ENCODE measurements at places on chromosomes 7 and 10.

DNA sequence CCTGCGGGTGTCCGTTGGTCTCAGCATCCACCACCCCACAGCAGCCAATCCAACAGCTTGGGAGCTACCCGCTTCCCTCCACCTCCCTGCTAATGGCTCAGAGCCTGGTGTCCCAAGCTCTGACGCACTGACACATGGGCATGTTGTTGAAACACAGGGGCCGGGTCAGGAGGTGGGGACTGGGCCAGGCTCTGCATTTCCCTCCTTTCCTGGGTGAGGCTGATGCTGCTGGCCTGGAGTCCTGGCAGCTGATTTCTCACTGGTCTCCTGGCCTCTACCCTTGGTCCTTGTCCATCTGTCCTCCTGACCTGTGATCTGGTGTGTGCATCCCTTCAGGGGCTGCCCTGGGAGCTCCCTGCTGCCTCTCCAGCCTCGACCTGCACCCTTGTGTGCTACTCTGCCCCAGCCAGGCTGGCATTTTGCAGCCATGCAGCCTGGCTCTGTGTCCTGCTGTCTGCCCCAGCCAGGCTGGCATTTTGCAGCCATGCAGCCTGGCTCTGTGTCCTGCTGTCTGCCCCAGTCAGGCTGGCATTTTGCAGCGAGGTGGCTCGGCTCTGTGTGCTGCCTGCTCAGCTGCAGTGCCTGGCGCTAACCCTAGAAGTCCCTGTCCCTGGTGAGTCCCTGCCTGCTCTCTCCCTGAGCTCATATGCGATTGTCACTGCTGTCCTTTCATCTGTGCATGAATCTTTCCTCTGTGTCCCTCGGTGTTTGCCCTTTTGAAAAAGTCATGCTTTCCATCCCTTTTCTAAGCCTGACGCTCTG lies 14.0 kb downstream of the AMZ1 start:
- peak; percentile 50 for DNase-seq

DNA sequence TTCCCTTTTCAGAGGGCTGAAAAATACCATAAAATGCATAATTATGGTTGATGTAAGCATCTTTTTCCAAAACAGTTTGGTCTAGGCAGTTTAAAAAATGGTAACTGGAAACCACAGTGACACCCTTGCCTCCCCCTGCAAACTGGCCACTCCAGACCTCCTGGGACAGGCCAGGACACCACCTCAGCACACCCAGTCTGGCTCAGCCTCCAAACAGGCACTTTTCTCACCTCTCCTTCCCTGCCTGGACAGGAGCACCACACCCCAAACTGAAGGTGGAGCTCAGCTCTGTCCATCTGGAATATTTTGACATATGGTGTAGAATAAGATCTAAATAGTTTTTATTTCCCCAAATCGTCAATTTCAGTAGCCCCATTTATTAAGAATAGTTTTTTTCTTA lies 78.5 kb downstream of the CDK14 start:
- no peak for DNase-seq

GRCh38 chr10:102230861-102231356 lies 4.8 kb downstream of the ELOVL3 start:
- DNase-seq: no peak

- DNase-seq: no peak
Measured at GRCh38 chr10:239109-239508, 103.9 kb downstream of the ZMYND11 start.

DNA sequence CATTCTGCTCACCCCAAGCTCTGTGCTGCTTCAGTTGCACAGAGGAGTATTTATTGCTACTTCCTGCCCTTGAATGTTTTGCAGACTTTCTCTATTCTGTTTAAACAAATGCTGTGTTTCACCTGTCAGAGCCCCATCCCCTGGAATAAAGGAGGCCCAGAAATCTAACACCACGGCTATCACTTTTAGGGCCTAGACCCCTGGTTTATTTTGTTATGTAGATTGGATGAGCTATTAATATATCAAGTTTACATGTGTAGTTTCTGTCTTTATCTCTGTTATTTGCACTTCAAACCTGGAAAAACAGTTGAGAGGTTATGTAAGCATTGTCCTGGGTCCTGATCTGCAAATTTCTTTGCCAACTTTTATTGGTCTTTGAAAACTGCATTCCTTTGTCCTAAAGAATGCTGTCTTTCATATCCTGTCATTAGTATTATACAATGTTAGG lies 630.1 kb downstream of the PARD3 start:
- no peak for DNase-seq

- no peak for DNase-seq
Measured at GRCh38 chr10:71233482-71233892, 21.1 kb downstream of the UNC5B start.

DNA sequence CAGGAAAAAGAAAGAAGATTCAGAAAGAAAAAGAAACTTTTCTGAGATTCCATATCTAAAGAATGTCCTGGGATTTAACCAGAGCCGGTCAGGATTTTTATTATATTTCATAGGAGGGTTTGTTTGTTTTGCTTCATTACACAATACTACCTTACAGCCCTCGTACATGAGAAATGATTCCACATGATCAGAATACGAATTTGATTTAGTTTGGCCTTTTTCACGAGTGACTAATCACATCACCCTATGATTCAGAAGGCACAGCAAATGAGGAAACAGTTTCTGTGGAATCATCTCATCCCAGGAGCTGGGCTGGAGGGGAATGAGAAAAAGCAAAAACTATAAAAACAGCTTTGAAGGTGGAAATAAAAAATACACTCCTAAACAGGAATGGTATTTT lies 54.7 kb upstream of the VWC2 start:
- DNase-seq: no peak

- DNase-seq: no peak
Measured at GRCh38 chr10:97752956-97753355, 16.0 kb downstream of the ZFYVE27 start.

DNA sequence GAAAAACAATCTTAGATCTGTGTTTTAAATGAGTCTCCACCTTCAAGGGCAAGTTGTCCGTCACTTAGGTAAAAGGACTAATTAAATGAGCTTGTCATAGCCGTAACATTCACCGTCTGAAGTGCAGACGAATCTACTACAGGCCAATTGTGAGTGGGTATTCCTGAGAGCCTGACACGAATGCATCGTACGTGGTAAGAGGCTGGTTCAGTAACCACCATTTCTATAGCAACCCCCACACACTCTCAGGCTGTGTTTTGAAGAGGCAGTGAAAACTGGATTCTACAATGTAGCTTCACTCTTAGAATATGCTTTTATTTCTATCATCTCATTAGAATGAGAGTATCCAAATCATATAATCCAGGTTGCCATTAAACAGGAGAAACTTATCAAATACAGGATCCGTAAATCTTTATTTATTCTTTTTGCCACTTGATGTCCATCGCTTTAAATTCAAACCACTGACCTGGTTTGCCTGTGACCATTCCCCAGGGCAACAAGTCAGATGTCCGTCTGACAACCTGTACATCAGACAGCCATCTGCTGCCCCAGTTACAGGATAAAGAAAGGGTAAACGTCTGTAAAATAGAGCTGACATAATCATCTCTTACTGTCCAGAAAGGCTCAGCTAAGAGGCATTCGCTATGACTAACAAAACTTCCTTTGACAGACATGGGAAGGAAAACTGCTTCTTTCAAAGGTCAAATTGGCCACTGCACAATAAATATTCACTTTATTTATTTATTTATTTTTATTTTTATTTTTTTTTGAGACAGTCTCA lies 70.3 kb upstream of the NMT2 start:
- no peak for DNase-seq

GRCh38 chr7:70694434-70694970 lies 437.4 kb upstream of the GALNT17 start:
- DNase-seq: no peak

GRCh38 chr7:30422922-30423321 lies 55.7 kb downstream of the NOD1 start:
- no peak for DNase-seq

DNA sequence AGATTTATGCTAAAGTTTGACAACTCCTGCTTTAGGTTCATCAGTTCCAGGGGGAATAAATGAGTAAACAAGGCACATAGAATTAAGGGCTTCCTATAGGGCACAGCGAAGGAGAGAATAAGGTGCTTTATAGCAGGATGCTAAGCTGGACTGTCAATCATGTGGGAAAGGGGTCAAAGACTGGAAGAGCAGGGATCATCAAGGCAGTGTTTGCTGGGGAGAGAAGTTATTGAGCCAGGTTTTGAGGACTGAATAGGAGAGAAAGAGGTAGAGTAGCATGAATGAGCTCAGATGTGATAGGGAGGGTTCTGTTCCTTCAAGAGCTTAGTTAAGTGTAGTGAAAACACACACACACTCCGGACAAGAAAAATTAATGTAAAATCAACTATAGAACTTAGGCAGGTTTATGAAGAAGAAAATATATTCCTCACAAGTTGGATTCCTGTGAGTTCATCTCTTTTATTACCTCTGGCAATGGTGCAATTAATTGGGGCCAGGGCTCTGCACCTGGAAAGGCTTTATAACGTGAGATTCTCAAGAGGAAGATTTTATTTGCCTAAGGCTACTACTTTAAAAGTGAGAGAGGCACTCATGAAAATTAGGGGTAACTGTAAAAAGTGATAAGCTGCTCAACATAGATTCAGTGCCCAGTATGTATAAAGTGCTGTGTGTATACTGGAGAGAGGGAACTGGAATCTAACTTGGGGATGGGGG lies 222.4 kb downstream of the AUTS2 start:
- DNase-seq: no peak

- DNase-seq: no peak
Measured at GRCh38 chr10:22673785-22674572, 40.4 kb downstream of the PIP4K2A start.

GRCh38 chr7:138608275-138608674 lies 92.9 kb downstream of the SVOPL start:
- no peak for DNase-seq

GRCh38 chr7:32891043-32891799 lies at the start of gene KBTBD2:
KBTBD2 (minus strand) TSS chr7:32891760; CDS start chr7:32879604, 12,156 bp downstream.
- DNase-seq: peak; percentile 86

DNA sequence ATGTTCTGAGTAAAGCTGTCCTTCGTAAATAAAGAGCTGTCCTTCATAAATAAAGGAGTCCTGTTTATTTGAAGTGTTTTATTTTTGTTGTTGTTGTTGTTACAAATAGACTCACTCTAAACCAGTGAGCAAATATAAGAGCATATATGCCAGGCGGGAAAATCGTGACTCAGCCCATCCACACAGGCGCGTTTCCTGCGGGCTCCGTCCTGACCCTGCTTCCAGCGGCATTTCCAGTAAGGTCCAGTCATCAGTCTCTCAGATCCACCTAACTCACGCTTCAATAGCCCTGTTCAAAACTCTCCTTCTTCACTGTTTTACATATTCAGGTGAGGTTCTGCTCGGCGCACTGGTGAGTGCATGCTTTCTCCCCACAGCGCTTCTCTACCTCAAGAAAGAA lies 277.2 kb upstream of the ADARB2 start:
- DNase-seq: no peak

DNA sequence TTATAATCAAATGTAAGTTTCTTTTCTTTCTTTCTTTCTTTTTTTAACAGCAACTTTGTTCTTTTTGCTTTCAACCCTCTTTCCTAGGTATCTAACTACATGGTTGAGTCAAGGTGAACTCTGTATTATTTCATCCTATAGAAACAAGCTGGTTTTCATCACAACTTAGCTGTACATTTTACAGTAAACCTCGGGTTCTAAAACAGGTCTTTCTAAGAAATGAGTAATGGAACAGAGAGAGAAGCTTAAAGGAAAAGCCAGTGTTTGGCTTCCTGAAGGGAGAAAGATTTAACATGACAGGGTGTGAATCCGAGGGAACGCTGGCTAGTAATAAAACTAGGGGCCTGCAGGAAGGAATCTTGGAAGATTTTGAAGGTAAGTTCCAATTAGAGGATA lies 143.4 kb upstream of the ITGB1 start:
- DNase-seq: no peak
